Activated CD8-positive, alpha-beta memory T cell treated with anti-CD3 and anti-CD28 coated beads, Interleukin-2, amount 50 U/mL, for 4 hours (primary cell): ENCODE measurements at places on chromosomes 1 and 21.

- DNase-seq, result no peak
Observed at GRCh38 chr1:237763137-237763536, 127.6 kb downstream of the ZP4 start.

DNA sequence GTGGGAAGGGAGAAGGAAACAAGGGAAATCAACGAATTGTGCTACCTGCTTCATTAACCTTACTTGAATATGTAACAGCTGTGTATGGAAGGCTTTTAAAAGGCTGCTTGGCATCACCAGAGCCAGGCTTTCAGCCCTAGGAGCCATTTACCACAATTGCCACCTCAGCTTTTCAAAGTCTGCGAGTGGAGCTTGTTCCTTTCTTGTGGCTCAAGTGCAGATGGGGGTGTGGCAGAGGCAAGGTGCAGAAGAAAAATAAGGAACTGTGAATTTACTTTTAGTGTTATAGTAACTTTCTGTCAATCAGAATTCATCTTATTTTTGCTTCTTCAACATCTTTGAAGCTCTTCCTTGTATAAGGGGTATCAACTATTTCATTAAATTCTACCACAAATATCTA, 17.6 kb downstream of the CLCA2 start:
- DNase-seq, result peak; percentile 17

DNA sequence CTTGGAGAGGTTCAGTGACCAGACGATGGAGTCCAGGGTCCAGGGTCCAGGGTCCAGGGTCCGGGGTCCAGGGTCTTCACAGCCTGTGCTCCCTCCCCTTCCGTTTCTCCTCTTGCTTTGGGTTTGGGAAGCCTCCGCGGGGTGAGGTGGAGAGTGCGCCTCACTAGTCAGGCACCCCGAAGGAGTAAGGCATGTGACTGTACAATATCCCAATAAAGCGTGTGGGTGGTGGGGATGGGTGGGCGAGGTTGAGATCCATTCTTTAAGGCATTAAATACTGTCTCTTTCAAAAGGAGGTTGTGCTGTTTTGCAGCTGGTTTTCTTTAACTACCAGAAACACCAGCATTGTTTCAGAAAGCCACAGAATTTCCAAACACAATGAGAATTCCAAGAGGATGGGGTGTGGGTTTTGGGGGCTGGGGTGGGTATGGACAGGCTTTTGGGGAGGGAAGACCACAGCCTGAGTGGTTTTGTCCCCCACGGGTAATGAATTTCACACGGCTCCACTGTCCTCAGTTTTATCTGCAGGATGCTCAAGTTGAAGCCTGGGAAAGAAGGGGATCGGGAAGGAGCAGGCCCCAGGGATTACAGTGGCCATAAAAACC, 65.7 kb downstream of the KIF26B start:
- no peak for DNase-seq

DNA sequence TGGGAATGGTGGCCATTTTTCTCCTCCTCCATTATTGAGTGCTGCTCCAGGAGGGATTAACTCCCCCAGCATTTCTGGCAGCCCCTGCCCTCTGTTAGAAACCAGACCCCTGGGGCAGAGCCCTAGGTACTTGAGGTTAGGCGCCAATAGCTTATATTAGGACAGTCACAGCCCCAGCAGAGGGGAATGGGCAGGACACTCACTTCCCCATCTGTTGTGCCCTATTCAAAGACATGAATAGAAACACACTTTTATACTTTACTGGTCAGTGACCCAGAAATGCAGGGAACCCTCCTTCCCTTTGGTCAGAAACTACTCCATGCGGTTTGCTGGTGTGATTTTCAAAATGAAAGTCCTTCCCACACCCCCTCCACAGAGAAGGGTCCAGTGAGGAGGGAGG, 267.7 kb downstream of the PTBP2 start:
- no peak for DNase-seq

DNA sequence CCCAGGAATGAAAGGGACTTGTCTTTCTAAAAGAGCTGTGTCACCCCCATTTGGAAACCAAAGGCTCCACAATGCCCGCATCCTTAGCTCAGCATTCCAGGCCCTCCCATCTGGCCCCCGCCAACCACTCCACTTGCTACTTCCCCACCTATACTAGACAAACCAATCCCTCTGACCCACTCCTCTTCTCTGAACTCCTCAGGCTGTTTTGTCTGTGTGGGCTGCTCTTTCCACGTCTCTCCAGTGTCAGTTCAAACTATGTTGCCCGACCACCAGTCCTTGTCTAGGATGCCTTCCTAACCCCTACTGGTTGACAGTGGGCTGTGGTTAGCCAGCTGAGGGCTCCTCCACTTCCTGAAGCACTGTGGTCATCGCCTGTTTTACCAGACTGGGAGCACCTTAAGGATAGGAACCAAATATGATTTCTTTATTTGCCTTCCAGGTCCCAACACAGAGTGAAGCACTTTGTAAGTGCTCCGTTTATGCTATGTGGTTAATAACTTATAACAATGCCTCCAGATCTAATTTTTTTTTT, 8.1 kb upstream of the COA7 start:
- DNase-seq, result no peak

DNA sequence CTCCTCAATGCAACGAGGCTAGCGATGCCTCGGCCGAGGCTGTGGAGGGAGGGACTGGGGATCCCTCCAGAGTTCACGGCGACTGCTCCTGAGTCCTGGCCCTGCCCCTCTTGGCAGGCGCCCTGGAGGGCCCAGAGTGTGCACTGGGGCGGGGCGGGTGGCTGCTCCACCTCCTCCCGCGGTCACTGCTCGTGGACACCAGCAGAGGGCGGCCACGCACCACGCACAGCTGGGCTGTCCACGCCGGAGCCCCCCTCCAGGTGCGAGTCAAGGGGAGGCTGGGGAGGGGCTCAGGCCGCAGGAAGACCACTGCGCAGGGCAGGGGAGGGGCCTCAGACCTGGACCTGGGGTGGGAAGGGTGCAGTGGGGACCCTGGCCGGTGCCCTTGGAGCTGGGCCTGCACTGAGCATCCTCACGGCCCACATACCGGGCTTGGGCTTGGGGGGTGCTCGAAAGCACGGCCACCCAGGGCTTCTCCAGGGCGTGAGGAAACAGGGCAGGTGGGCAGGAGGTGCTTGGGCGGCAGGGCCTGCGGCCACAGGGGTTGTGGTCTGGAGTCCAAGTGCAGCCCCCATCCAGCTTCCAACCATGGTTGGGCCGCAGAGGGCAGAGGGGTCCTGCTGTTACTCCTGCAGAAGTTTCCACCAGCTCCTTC, 20.6 kb upstream of the TTC34 start:
- DNase-seq, result peak; percentile 46

DNA sequence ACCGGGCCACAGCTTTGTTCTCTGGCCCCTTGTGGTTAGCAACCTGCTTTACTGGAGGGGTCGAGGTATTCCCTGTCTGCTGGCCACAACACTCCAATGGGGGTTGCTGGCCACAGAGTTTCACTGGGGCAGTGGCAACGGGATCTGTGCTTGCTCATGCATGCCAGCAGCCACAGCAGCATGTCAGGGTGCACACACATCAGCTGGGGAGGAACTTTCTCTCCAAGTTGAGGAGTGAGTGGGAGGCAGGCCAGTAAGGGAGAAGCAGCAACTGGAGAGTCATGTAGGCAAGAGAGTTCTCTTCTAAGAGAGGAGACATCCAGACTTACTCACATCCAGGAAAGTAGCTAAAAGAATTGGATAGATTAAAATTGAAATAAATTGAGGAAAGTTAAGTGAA, 38.0 kb downstream of the SAMD13 start:
- DNase-seq, result no peak

DNA sequence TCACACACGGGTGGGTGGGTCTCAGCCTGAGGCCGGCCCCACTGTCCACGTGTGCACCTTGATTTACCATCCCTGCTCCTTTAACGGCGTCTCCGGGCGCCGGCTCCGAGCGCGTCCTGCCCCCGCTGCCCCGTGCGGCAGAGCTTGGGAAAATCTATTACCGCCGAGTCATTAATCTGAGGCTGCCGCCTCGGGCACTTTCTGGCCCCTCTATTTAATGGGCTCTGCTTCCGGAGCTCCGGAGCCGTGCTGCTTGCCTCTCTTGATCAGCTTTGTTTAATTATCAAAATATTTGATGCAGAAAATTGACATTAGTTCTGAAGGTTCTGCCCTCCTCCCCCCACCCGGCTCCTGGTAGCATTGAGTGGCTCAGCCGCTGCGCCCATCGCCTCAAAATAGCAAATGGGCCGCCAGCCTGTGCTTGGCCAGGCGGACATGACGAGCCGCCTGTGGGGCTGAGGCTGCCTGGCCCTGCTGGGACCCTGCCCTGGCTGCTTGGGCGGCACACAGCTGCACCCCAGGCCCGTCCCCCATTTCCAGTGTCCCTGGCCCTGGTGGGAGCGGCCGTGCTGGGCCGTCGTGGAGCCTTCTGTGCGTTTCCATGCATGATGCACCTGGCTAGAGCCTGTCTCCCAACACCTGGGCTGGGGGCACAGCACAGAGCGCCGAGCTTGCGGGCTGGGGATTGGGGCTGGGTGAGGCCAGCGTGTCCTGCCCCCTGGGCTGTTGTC, 81.6 kb upstream of the TTC34 start:
- no peak for DNase-seq

- no peak for DNase-seq
Observed at GRCh38 chr1:155485945-155486344, 76.7 kb downstream of the ASH1L start.

- no peak for DNase-seq
Observed at GRCh38 chr1:102529446-102529845, 532.7 kb upstream of the OLFM3 start.

GRCh38 chr1:10237157-10237539, 26.8 kb downstream of the KIF1B start:
- no peak for DNase-seq

- DNase-seq, result no peak
Observed at GRCh38 chr1:91714867-91715381, 171.0 kb downstream of the TGFBR3 start.

DNA sequence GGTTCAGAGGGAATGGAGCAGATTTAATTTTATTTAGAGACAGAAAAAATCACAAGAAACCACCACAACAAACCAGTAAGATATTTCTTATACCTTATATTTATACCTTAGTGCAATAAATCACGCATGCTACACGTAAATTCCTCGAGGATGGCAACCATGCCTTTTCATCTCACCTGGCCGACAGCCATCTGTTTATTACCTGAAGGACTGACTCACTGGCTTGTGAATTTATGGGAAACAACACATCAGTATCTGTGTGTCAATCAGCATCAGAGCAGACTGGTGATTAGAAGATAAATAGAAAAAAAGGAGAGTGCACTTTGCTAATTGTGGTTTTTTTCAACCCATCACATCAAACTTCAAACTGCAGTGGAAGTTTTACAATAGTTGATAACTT, 58.4 kb downstream of the S1PR1 start:
- DNase-seq, result no peak

DNA sequence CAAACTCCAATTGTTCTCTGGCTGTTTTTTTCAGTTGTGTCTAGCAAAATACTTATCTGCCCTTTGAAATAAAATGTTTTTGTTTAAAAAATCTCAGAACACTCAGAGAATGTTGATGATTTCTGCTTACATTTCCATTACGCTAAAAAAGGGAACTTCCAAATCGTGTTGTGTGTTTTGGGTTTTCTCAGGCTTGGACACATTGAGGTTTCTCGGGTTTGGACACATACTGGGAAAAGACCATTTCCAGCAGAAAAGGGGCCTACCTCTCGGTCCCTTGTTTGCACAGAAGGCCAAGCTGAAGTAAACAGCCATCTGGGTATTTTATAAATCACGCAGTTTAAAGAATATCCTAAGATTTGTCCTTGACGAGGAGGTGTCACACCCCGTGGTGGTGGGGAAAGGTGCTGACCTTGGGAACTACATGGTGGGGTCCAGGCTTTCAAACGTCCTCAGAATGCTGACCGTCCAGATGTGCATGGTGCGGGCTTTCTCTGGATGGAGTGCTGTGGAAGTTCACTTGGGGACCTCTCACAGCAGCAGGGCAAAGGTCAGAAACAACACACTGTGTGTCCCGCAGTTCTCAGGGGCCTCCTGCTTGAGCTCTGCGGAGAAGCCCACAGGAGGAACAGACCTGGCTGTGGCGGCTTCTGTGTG, 67.8 kb downstream of the SLC37A1 start:
- no peak for DNase-seq

- DNase-seq, result no peak
Observed at GRCh38 chr21:19228226-19228625, 824.6 kb upstream of the TMPRSS15 start.

GRCh38 chr1:27590917-27591508, 12.9 kb downstream of the AHDC1 start:
- DNase-seq, result no peak

DNA sequence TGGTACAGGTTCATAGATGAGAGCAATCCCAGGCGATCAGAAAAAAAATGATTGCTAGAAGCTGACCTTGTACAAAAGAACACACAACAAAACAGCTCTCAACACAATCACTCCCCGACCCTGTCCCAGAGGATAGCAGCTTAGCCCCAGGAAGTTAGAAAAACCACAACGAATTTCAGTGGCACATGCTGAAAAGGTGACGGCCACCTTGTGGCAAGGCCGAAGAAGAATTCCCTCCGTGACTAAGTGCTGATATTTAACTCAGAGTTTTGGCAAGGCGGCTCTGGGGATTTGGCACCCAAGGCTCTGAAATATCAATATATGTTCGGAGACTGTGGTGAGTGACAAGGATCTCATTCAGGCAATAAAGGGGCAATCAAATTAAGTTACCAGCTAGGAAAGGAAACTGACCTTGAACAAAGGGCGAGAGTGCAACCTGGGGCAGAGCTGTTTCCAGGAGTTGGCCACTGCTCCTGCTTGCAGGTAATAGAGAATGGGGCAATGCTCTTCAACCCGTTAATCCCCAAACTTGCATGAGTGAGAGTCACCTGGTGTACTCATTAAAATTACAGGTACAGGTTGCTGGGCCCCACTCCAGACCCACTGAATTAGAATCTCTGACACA, 96.2 kb downstream of the BEND5 start:
- no peak for DNase-seq

DNA sequence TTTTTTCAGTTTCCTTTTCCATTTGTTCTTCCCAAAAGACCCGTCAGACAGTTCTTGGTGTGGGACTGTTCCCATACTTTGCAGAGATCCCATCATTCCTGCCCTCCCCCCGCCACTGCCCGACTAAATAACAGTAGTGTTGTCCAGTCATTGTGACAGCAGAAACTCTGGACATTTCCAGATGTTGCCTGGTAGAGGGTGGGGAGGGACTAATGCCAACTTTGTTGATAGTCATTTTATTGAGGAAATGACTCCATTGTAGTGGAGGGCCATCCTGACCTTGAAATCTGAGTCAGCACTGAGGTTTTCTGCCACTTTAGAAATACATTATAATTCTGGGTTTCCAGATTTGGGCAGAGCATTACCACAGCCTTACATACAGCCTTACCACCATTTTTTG, 85.4 kb downstream of the CEP350 start:
- DNase-seq, result no peak

DNA sequence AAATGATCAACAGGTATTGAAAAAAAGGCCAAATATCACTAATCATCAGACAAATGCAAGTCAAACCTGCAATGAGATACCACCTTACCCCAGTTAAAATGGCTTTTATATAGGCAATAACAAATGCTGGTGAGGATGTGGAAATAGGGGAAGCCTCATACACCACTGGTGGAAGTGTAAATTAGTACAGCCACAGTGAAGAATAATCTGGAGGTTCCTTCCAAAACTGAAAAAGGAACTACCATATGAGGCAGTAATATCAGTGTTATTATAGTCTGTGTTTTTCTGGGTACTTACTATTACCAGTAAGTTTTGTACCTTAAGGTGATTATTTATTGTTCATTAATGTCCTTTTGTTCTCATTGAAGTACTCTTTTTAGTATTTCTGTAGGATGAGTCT, 201.3 kb downstream of the MRPL39 start:
- DNase-seq, result no peak

- DNase-seq, result no peak
Observed at GRCh38 chr1:19113697-19114092, 96.4 kb downstream of the UBR4 start.
